Amniotic stem cell (primary cell): ENCODE measurements at places on chromosomes 11 and 22.

DNA sequence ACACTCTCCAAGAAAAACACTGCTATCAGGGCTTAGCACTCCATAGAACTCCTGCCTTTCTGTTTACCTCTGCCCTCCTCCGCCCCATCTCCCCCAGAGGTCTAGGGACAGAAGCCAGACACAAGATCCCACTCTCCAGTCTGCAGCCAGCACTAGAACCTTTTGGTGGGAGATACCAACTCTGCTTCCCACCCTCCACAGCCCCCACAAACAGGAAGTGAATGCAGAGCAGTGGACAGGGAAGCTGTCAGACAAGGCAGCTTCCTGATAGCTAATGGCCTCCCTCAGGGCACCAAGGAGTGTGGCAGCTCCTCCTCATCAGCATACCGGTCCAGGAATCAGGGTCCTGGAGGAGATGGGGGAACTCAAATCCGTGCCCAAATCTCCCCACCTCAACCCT lies 5.1 kb downstream of the SCN4B start:
- no peak for DNase-seq

DNA sequence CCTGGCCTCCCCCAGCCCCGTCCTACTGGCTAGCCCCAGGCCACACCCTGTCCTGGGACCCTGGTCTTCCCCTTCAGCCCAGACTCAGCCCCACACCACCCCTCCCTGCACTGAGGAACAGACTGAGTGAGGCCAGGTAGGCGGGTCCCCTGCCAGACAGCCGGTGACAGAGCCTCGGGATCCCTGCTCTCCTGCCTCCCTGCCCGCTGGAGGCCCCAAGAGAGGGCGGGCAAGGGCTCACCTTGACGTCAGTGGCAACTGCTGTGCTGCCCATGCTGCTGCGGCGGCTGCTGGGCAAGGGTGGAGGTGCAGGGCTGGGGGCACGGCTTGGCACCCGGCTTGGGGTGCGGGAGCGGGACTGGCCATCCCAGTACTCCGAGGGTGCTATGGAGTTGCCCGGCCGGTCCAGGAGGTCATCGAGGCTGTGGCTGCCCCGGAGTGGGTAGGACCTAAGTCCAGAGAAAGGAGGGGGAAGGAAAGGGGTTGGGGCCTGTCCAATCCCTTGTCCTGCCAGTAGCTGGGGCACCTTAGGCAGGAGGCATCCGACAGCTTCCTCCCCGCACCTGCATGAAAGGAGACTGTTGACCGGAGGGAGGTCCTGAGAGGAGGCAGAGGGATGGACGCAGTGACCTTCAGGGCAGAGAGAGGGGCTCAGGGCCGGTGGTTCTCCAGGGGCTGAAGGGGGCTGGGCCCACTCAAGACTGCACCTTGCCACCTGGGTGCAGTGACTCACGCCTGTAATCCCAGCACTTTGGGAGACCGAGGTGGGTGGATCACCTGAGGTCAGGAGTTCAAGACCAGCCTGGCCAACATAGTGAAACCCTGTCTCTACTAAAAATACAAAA lies 2.2 kb upstream of the SLC16A8 start:
- no peak for DNase-seq

DNA sequence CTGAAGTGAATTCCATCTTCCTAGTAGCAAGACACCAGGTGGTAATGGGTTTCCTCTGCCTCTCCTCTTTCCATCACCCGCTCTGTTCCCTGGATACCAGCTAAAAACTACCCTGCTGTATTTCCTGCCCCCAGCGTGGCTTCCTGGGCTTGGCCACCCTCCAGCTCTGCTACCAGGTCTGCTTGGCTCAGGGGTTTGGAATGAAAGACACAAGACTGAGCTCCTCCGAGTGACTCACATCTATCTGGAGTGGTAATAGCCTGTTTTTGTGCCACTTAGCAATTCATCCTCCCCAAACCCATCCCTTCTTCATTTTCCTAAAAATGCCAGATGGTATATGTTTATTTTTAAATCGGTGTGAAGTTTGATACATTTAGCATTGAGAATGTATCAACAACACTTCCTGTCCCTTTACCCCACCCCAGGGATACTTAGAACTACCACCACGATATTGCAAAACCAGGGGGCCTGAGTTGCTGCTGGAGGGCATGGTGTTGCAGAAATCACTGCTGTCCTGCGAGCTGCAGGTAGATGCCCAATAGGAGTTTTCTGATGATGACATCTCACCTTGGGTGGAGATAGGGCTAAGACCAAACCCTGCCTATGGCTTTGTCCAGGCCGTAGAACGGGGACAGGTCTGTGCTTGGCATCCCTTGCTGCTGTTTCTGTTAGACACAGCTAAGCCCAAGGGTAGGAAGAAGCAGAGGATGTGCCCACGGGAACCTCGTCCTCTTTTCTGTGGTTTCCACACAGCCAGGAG lies 7.5 kb upstream of the MICAL3 start:
- DNase-seq = peak; percentile 83

DNA sequence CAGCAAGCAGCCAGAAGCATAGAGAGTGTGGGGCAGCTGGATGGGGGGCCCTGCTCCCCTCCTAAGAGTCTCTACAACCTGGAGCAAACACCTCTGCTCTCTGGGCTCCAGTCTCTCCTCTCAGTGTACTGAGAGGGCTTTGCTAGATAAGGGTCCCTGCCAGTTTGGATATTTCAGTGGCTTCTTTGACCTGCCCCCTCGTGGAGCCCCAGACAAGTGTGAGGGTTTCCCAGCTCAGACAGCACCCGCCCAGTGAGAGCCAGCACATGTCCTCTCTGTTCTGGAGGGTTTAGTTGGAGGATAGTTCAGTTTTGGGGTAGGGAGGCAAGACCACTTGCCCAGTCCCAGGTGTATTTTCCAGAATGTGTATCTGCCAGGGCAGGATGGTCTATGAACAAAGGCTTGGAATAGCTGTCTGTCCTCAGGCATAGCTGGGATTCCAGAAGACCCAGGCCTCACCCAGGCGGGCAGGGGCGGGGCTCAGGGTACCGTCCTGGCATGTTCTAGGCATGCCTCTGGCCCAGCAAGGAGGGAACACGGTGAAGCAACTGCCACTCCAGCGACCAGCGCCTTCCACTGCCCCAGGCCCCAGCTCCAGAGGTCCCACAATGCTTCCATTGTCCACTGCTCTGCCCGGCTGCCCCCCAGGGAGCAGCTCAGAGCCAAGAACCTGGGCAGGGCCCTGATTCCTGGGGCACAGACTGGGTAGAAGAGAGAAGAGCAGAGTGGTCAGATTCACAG lies 7.5 kb upstream of the MICALL1 start:
- no peak for DNase-seq

GRCh38 chr11:65416841-65417701 lies 5.5 kb upstream of the NEAT1 start:
- DNase-seq = no peak

DNA sequence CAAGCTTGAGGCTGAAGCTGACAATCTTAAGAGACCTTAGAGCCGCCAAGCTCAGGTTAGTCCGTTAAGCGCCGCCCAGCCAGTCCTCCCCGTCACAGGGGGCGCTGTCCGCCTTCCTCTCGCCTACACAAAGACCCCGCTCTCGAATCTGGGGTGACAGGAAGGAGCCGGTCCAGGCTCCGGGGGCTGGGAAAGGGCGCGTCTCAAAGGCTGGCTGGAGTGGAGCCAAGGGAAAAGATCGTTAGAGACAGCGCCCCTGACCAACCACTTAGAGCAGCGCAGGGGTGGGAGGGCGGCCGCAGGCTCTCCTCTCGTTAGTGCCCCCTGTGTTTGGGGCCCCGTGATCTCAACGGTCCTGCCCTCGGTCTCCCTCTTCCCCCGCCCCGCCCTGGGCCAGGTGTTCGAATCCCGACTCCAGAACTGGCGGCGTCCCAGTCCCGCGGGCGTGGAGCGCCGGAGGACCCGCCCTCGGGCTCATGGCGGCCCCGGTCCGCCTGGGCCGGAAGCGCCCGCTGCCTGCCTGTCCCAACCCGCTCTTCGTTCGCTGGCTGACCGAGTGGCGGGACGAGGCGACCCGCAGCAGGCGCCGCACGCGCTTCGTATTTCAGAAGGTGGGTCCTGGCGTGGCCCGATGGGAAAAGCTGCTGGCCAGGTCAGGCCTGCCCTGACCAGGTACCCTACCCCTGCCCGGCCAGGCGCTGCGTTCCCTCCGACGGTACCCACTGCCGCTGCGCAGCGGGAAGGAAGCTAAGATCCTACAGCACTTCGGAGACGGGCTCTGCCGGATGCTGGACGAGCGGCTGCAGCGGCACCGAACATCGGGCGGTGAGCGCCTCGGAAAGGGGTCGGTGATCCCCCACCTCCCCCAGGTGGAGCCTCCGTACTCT lies at the start of gene MUS81:
MUS81 (plus strand) TSS at position 156 of the 887 bp plus-strand sequence; CDS start at position 477, 321 bp downstream.
- DNase-seq = peak; percentile 98

DNA sequence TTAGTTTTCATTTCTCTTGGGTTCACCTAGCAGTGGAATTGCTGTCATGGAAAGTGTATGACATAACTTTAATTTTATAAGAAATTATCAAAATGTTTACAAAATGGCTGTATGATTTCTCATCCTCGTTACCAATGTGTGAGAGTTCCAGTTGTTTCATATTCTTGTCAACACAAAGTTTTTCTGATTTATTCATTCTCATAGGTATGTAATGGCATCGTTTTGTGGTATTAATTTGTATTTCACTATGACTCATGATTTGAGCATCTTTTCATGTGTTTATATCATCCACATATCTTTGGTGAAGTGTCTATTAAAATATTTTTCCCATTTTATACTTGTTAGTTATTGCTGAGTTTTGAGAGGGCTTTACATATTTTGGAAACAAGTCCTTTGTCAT lies 5.5 kb downstream of the FAM111B start:
- no peak for DNase-seq

DNA sequence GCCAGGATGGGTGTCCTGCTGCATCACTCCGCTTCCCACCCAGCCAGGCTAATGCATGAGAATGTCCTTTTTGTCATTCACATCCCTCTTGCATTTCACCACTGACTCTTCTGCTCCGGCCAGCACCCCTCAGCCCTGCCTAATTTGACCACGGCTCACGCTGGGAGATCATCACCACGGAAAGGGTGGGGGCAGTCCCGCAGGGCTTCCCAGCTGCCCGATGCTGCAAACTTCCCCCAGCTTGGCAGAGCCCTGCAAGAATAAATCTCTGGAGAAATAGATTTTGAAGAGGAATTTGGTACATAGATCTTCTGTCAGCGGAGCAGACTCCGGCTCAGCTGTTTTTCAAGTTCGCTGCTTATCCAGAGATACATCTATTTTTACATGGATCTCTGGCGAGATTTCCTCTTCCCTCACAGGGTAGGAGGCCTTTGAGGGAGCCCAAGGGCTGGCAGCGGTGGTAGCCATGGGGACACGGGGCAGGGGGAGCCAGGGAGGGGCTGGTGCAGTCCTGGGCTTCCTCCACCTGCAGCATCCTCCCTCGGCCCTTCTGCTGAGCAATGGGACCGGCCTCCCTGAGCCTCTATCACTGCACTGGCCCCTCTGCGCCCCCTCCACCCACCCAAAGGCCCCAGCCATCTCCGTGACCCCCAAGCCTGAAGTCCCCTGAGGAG lies 62.6 kb downstream of the BUD13 start:
- no peak for DNase-seq

DNA sequence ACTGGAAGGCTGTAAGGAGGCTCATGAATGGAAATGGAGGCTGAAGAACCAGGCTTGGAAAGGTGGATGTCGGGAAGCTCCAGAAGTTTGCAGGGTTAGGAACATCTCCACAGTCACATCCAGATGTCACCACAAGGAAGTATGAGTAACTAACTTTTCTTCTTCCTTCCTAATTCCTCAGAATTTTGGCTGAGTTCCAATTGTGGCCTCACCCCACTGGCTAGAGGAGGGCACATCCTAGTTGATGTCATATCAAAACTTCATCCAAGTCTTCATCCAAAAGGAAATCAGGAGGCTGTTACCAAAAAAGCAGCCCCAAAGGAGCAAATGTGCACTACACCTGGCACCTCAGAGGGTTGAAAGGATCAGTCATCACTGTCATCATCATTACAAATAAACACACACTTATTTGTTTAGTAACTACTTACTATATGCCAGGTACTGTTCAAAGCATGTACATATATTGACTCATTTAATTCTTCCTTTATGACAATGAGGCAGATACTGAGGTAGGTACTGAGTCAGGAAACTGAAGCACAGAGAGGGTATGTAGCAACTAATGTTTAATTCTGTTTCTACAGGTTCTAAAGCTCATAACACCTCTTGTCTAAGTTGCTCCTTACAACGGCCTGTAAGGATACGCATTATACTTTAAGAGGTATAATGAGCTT lies 7.3 kb upstream of the PTPN5 start:
- no peak for DNase-seq

DNA sequence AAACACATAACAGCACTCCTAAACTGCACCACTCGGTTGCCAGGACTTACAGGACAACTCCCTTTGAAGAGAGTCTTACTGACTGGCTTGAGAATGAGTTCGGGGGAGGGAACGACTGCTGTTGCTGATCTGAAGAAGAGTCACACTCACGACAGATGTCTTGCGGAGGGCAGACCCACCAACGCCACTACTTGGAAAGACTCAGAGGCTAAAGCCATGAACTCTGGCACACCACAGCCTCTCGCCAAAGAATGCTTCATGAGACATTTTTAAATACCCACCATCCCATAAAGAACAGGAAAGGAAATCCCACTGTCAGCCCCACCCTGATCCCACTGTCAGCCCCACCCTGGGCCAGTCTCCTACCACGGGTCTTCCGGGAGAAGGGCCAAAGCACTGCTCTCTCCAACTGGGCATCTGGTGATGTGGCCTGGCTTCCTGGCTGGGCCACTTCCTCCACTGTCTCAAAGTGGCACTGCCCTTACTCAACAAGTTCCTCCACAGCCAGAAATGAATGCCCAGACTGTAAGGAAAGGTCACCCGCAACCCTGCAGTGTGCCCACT lies 73.6 kb downstream of the MICAL3 start:
- no peak for DNase-seq

GRCh38 chr11:10581481-10582019 lies 13.1 kb upstream of the LYVE1 start:
- DNase-seq = no peak

GRCh38 chr11:21603886-21604285 lies 589.0 kb upstream of the ANO5 start:
- DNase-seq = no peak

DNA sequence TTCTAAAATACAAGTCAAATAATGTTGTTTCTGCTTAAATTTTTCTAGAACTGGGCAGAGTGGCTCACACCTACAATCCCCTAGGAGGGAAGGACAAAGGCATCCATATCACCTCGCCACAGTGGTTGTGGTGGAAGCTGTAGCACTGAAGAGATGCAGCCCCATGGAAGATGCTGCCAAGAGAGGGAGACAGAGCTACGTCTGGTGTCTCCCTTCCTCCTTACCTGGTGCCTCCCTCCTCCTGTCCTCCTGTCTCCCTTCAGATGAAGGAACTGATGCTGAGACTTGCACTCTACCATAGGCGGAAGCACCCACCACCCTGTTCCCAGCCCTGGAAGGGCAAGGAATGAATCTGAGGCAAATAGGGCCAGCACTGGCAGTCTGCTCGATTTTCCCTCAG lies 22.3 kb downstream of the MMP27 start:
- no peak for DNase-seq

GRCh38 chr11:57244911-57245310 lies 7.9 kb upstream of the APLNR start:
- no peak for DNase-seq

GRCh38 chr11:93783765-93784144 lies 327 bp upstream of the MED17 start:
- DNase-seq = no peak
